Tibial nerve (tissue), 4 donors: ENCODE measurements at places on chromosomes 2 and 18. TPM values are rescaled to one million over a fixed set of nuclear protein-coding genes. Genes with fewer than 3 reads are reported as not detected.

The TMEM131 gene
- 39.0 TPM for total RNA-seq

The ALPI gene
- total RNA-seq, result not detected

The TNFAIP6 gene
- total RNA-seq, result 6.6 TPM

The LYPD1 gene
- total RNA-seq, result 7.5 TPM

The MPHOSPH10 gene
- 15.3 TPM for total RNA-seq

The GALR1 gene
- 0.87 TPM for total RNA-seq

The TMEM247 gene
- not detected for total RNA-seq

The KIF1A gene
- 41.2 TPM for total RNA-seq

The MC4R gene
- total RNA-seq, result not detected

The ARID5A gene
- total RNA-seq, result 54.7 TPM

The DUSP19 gene
- total RNA-seq, result 2.2 TPM

The LINC00305 gene
- total RNA-seq, result not detected

The CABLES1 gene
- total RNA-seq, result 23.9 TPM

The TXNDC2 gene
- 0.20 TPM for total RNA-seq

The TRIM43 gene
- not detected for total RNA-seq

The MYOM1 gene
- total RNA-seq, result 6.5 TPM

The PDIA6 gene
- 72.5 TPM for total RNA-seq
